ENCODE measurements at places on chromosomes 1 and 21.

- no peak for DNase-seq
Observed at GRCh38 chr1:170630977-170631376, 33.0 kb upstream of the PRRX1 start.

GRCh38 chr1:116179419-116179818, 68.2 kb downstream of the MAB21L3 start:
- no peak for DNase-seq

DNA sequence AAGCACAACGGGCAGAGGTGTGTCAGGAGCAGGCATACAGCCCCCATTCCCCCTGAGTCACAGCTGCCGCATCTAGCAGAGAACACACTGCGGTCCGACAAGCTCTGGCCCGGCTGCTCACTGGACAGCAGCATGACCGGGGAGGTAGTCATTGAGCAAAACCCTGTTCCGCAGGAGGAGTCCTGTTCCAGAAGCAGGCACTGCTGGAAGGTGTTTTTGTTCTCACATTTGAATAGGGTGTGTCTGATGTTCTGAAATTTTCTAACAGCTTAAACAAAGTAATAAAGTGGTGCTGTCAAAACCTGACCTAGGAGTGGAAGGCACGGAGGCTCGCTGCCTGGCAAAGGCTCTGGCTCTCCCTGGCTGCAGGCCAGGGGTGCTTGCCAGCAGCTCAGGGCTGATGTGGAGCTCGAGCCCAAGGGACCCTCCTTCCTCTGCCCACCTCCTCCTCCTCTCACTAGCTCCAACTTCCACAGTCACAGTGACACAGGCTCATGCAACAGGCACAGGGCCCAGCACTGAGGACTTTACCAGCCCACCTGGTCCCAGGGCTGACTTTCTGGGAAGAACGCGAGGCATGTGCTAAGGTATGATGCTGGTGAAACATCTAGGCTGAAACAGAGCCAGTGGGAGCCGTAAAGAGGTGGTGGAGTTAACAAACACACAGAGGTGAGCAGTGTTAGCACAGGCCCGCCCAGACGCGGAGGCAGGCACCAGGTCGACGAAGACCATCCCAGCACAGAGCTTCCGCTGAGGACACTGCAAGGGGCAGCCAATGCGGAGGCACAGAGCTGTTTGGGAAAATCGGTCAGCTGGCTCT, 118.6 kb upstream of the IFFO2 start:
- DNase-seq: no peak

DNA sequence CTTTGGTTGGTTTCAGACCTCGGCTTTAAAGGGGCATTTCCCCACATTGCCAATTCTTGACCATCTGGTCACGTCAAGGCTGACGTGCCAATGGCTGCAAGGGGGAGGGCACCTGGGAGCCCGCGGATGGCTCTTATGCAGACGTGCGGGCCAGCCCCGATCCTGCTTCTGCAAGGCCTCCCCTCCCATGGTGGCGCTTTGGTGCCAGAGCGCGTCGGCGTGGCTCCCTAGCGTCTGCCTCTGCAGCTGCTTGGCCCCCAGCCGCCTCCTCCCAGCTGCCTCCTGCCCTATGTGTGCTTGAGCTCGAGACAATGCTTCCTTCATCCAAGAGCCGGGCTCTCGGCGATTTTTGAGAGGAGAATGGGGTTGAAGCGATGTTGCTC, 29.1 kb downstream of the SKI start:
- DNase-seq: no peak

DNA sequence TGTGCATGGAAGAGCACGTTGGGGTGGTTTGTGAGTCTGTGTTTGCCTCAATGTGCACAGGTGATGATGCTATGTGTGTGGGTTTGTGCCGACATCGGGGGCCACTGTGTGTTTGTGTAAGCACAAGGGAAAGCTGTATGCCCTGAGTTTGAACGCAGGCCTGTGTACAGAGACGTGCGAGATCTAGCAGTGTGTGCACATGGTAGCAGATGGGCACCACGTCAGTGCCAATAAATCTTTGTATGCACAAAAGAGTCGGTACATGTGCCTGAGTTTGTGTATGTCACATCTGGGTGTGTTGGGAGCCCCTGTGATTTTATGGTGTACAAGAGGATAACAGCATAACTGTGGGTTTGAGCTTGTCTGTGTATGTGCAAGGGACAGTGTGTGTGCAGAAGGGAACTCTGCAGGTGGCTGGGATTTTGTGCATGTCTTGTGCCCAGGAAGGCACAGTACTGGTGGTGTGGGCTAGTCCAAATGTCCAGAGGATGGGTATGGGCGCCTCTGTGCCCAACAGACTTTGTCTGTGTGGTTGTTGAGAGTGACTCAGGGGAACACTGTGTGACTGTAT, 32.0 kb upstream of the WASF2 start:
- DNase-seq: peak; percentile 58

- no peak for DNase-seq
Observed at GRCh38 chr1:161350671-161351070, 17.0 kb downstream of the CFAP126 start.

DNA sequence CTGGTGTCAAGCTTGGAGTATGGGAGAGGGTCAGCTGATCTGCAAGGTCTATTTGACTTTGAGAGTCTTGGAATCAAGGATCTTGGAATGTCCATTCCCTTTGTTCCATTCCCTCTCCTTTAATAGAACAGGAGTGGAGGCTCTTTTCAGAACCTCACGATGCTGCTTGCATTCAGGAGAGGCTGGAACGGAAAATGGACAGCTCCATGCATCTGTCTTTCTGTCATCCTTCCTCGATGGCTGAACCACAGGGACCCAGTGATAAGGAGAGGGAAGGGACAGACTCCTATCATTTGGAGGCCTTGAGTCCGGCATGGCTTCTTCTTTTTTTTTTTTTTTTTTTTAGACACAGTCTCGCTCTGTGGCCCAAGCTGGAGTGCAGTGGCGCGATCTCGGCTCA, 14.9 kb upstream of the LIN28A start:
- DNase-seq: no peak

DNA sequence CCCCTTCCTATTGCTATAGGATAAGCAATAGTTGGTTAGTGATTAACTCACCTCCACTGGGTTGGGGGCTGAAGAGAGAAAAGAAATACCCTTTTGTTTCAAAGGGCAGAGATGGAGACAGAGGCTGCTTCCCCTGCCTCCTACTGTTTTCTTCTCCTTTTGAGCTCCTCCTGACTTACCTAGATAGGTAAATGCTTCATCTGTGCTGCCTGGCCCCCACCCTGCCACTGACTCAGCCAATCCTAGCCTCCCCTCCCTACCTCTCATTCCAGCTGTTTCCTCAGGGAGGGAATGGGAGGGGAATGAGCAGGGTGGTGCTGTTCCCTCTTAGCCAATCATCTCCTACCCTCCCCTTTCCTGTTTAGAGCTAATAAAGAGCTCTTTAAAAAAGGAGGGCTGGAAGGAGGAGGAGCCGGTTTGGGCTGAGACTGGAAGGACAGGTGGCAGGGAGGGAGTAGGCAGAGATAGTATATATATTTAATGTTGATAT, at the start of gene C1orf116:
TSS of gene C1orf116 (minus strand) at position 229 of the 490 bp plus-strand sequence. CDS start 5,158 bp downstream, outside the sequence.
- peak; percentile 87 for DNase-seq

All from NCI-H2081 (cell line).